ENCODE measurements at places on chromosomes 6 and 20.
A peak's percentile ranks its signal among the peaks of the same experiment; 100 is the strongest.

GRCh38 chr20:38063911-38064530 lies 30.5 kb downstream of the RPRD1B start:
- DNase-seq: no peak

- no peak for DNase-seq
These were observed 209.0 kb downstream of the SIM1 start for GRCh38 chr6:100255701-100256100.

GRCh38 chr6:105087571-105088211 lies 92.1 kb downstream of the POPDC3 start:
- DNase-seq: peak; percentile 65

- DNase-seq: no peak
These were observed 11.3 kb downstream of the SLC17A5 start for GRCh38 chr6:73642530-73642929.

GRCh38 chr6:143337201-143337949 lies 113.1 kb downstream of the ADAT2 start:
- DNase-seq: no peak

- DNase-seq: no peak
These were observed 5.4 kb upstream of the MAPK13 start for GRCh38 chr6:36124881-36125280.

DNA sequence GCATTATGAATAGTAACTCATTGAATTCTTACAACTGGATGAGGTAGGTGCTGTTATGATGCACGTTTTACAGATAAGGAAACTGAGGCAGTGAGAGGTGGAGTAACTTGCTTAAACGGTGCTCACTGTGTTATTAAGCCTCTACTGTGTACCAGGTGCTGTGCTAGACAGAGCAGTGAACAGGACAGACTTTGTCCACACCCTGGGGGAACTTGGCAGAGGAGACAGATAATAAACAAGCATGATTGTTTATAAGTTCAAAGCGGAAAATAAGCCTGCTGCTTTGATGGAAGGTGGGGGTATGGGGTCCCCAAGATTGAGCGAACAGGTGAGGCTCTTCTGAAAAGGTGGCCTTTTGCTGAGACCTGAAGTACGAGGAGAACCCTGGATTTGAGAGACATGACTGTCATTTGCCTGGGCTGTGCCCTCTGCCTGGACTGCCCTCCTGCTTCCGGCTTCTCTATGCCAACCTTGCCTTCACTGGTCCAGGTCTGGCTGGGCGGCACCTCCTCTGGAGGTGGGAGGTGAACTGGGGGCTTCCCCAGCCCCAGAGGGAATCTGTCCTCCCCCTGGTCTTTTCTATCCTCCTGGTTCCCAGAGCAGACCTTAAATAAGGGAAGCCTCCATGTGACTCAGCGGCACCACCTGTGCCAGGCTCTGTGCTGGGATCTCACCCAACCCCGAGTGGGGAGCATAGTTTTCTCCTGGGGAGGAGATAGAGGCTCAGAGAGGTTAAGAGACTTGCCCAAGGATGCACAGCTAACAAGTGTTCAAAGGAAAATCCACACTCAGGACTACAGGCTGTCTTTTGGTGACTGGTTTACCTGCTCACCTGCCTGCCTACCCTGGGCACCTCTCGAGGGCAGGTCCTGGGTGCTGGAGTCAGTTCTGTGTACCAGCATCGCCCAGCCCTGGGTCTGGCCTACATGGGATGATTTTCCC lies 59.1 kb downstream of the CEBPB start:
- DNase-seq: no peak

DNA sequence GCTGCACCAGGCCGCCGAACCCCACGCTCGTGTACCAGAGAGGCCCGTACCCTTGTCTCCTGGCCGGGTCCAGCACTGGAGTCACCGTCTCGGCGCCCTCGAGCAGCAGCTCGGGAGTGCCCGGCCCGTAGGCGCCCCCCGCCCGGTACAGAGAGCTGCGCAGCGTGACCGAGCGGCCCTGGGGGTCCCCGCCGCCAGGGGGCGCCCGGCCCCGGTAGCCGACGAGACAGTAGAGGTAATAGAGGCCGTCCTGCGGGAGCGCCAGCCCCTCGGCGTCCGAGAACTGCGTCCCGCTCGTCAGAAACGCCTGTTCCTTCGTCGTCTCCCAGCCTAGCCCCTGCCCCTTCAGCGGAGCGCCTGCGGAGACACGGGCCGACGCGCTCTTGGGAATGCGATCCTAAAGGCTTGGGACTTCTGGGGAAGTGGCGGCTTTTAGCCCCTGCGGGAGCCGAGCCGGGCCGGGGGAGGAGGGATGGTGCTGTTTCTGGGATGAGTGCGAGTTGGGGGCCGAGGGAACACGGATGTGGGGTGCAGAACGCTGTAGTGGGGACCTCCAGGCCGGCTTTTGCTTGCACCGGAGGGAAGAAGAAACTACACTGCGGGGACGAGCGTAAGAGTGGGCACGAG lies 1.3 kb downstream of the LTB start:
- peak; percentile 72 for DNase-seq

DNA sequence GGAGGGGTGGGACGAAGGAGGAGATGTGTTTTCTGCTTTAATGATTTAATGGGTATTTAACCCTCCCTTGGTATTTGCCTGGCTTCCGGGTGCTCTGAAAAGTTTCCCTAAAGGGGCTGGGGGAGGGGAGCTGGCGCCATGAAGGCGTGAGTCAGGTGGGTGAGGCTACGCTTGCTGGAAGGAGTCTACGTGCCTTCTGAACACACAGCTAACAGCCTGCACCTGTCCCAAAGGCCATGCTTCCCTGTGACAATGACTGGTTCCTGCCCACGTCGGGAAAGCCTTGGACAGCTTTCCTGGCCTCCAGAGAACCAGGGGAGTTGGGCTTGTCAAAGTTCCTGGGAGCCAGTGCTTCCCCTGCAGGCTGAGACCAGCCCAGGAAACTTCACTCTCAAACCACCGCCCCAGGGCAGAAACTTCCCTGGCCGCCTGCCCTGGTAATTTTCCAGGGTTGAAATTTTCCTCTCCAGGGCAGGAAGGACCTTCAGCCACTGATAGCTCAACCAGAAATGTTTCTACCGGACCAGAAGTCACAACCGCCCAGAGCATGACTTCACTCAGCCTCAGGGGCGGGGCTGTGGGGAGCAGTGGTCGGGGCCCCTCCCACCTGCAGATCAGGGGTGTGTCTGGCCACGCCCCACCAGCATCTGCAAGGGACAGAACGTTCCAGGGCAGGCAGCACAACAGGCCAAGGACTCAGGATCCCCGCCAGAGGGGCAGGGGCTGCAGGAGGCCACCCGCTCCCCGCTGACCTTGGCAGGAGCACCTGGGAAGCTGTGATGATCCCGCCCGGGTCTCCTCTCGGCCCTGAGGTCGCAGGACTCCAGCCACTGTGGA lies 18.6 kb upstream of the SLCO4A1 start:
- DNase-seq: peak; percentile 75

DNA sequence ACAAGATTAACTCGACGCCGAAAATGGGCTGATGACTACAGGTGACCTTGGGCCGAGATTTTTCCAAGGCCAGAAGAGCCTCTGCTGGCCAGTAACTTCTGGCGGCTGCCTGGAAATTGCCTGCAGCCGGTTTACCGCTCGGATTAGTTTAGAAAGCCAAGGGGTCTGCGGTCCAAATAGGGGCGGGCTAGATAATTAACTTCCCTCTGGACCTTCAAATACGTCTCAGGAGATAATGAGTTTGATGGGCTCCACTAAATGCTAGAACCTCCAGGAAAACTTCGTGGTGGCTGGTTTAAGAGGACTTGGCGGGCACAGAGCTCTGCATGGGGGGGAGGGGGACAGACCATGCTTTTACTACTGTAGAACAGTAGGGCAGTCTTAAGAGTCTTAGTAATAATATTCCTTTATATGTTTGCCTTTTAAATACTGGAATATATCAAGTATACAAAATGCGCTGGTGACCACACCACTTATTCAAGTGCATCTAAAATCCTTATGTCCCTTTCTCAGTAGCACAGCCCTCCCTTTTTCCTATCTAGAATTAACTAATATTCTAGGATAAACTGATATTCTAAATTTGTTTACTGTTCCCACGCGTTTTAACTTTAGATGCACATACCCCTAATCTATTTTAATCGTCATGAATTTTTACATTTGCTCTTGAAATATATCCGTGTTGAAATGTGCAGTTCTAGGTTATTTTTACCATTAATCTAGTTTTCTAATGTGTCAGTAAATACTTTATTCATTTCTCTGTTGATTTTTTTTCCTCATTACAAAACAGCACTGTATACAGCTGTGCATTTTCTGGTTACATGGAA lies 107.5 kb upstream of the PRSS16 start:
- no peak for DNase-seq

DNA sequence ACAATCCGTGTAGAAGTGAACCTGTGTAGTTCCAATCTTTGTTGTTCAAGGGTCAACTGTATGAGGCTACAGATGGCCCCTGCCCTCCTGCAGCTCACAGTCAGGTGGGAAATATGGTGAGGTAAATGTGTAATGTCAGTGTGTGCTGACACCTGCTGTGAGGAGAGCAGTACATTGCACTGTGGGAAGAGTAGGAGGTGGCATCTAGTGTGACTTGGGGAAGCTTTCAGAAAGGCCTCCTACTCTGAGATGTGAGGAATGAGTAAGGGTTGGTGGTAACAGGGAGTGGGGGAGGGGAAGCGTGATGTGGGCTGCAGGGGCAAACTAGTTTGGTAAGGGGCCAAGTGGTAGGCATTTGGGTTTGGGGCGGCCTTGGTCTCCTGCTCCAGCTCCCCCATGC lies 188.8 kb downstream of the FARS2 start:
- DNase-seq: no peak

- no peak for DNase-seq
These were observed 360.7 kb downstream of the NKAIN2 start for GRCh38 chr6:124164343-124164742.

GRCh38 chr6:107439406-107439805 lies 20.0 kb downstream of the PDSS2 start:
- DNase-seq: no peak

DNA sequence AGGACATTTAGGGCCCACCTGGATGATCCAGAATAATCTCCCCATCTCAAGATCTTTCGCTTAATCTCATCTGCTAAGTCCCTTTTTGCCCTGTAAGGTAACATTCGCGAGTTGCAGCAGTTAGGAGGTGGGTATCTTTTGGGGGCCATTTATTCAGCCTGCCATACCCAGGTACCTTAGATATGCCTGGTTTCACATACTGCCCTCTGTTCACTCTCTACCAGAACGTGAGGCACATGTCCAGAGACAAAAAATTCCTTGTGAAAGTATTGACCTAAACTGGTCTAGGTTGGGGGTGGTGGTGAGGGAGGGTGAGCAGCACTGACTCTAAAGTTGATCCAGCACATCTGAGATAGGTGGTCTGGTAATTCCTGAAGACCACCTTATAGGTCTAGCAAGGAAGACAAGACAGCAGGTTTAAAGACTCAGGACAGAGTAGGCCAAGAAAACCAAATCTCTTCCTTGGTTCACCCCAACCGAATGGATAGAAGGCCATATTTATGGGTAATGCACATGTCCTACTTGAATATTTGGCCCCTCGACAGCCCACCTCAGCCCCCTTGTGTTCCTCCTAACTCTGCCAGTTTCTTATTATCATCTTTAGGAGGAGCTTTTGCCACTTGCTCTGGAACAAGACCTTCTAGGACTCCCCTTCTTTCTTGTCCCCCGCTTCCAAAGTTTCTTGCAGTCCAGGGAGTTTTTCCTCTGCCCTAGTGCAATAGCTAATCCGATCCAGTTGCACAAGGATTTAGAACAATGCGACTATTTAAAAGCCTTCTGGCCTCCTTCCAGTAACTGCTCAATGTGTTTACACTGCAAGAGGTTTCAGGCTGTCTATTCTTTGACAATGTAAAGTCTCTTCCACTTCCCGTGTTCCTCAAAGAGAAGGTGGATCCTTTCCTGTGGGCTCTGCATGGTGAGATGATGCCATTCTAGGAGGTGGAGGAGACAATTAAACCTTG lies 213.0 kb upstream of the LAMP5 start:
- DNase-seq: peak; percentile 78

DNA sequence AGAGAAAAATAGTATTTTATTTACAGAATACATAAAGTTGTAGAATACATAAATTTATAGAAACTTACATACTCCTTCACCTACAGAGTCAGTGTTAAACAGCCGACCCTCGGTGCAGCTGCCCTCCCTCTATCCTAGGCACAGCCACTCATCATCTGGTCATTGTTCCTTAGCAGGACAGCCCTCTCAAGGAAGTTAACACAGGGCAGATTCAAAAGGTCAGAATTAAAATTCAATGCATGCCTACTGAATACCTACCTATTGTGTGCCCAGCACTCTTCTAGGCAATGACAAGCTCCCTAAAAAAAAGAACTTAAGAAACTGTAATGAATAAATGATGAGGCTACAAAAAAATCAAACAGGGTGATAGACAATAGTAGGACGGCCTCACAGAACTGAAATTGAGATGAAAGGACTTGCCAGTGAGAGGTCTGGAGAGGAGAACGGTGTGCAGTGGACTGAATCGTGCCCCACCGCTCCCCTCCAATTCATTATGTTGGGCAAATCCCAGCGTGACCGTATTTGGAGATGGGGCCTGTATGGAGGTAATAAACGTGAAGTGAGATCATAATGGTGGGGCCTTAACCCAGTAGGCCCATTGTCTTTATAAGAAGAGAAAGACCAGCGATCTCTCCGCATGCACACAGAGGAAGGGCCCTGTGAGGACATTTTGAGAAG lies 326.0 kb downstream of the PACRG start:
- no peak for DNase-seq

GRCh38 chr6:153625089-153625488 lies 414.0 kb upstream of the OPRM1 start:
- no peak for DNase-seq

DNA sequence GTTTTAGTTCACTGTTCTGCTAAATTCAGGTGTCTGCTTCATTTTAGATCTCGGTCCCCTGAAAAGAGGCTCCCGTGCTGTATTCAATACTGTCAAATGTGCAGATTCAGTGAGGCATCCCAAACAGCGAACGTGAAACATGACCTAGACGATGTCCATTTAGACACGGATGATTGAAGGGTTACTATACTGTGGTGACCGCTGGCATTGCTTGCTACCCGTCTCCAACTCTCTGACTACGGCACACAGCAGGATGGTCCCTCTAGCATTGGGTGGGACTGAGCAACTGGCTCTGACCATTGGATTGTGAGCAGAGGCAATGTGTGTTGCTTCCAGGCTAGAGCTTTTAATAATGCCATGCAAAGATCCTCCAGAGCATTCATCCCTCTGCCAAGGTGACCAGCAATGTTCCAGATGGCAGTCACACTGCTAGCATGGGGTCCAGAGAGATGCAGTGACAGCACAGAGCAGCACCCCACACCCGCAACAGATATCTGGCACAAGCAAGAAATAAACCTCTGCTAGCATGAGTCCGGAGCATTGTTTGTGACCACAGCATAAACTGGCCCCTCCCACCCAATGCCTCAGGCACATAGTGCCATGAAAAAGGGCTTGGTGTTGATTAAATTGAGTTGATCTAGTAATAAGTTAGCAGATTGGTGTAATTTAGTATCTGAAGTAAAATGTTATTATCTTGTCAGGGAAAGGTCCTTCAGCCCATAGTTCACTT lies 9.0 kb downstream of the METTL24 start:
- no peak for DNase-seq

- DNase-seq: peak; percentile 92
These were observed 7.7 kb downstream of the ZNFX1 start for GRCh38 chr20:49270177-49270576.
